ENCODE measurements at places on chromosomes 6 and 20. TPM values are rescaled to one million over a fixed set of nuclear protein-coding genes. Genes with fewer than 3 reads are reported as not detected.

- H3K27me3 ChIP-seq, result peaks cover 9% of the 10 kb centered on the region
- no peak overlapping the region for H3K4me3 ChIP-seq
- H3K27ac ChIP-seq, result no peak overlapping the region
These were observed 3.8 kb downstream of the TRIM15 start for GRCh38 chr6:30167101-30167500.

DNA sequence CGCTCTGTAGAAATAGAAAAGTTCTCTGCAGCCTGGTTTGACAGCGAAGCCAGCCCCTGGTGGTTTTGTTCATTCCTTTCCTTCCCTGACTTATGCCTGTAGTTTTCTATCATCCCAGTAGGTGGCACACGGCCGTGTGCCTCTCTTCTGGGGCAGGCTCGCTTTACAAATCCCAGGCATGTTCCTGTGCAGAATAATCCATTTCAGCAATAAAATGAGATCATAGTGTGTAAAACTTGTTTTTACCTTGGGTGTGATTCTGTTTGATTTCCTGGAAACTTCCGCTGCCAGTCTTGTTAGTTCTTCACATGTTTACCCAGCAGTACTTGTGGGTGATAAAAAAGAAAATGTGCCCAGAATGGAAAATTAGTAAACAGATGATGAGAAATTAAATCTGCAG lies 7.4 kb upstream of the INSM1 start:
- no peak overlapping the region for H3K27ac ChIP-seq
- no peak overlapping the region for H3K4me3 ChIP-seq
- peaks cover 22% of the 10 kb centered on the region for H3K4me1 ChIP-seq
- peaks cover 57% of the 10 kb centered on the region for H3K27me3 ChIP-seq
- H3K36me3 ChIP-seq, result no peaks in the 10 kb centered on the region
- DNase-seq, result peak; percentile 70

DNA sequence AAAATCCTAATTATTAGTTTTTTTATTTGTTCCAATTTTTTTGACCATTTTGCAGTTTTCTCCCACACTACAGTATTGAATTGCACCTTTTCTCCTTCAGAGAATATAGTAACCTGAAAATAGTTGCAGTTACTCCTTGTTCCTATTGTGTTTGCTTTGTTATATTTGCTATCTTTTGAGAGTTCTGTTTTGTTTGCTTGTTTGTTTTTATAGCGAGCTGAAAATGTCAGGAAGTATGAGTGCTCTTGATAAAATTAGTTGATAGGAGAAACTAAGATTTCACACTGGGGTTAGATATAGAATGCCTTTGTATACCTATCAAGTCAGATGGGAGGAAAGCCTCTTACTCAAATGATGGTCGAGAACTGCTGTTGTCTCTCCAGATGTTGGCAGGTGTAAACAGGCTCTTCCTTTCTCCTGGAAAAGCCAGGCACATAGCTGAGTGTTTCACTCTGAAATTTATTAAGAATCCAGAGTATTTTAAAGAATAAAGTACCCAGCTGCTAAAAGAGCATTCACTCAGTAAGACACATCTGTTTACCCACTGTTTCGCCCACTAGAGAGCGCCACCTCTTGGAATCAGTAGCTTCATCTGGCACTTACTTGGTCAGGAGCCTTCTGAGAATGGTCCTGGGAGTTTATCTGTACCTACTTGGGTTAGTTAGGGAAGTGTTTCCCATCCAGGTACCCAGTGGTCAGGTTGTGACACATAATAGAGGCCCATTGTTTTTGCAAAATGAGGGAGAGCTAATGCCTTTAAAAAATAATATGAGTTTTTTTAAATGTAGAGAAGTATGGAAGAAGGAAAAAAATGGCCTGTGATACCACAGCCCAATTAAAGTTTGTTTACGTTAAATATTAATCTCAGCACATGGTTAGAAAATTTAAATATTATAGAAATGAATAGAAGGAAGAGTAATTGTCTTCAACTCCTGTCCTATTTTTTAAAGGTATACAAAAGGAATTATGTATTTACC lies 11.2 kb downstream of the NT5DC1 start:
- H3K27me3 ChIP-seq, result no peaks in the 10 kb centered on the region
- H3K36me3 ChIP-seq, result peaks cover 29% of the 10 kb centered on the region
- no peak overlapping the region for H3K27ac ChIP-seq

DNA sequence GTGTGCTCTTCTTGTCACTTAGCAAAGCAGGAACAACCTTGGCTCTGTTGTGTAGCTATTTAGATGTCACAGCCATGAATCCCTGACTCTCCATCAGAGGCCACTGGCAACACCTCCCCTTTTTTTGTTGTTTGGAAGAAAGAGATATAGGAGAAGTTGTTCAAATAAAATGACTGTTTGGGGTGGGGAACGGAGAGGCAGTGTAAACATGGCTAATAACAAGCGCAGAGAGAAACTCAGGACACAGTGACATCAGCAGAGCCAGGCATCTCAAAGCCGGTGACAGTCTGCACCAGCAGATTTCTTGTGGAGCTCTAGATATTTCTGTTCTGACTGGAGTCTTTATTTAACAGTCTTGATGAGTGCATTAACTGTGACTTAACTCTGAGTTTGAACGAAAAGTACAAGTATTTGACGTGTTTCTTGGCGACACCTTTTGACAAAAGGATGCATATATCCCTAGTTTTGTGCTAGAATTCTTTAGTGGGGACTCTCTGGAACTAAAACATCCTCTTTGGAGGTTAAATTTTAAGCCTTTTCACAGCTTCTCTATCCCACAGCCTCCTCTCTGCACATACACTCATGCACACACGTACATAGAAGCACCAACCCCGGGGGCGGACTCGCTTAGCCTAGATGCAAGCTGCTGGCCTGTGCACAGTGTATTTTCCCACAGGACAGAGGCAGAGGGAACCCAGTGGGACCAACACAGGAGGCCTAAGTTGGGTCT lies 53.8 kb downstream of the ADAT2 start:
- DNase-seq, result no peak
- H3K4me3 ChIP-seq, result peak overlapping the region; percentile 24
- no peaks in the 10 kb centered on the region for H3K36me3 ChIP-seq
- H3K27ac ChIP-seq, result peak overlapping the region; percentile 100
- H3K27me3 ChIP-seq, result no peaks in the 10 kb centered on the region

- H3K4me3 ChIP-seq, result no peak overlapping the region
- H3K27me3 ChIP-seq, result no peaks in the 10 kb centered on the region
- H3K4me1 ChIP-seq, result peaks cover 13% of the 10 kb centered on the region
- H3K27ac ChIP-seq, result no peak overlapping the region
These were observed 148.8 kb downstream of the ARID1B start for GRCh38 chr6:156925718-156926607.

- H3K27ac ChIP-seq, result no peak overlapping the region
- H3K4me3 ChIP-seq, result no peak overlapping the region
- peaks cover 7% of the 10 kb centered on the region for H3K4me1 ChIP-seq
- no peaks in the 10 kb centered on the region for H3K27me3 ChIP-seq
These were observed 320.1 kb downstream of the TAF4 start for GRCh38 chr20:61745397-61746146.

GRCh38 chr6:69868252-69868804 lies 2.0 kb downstream of the COL19A1 start:
- no peaks in the 10 kb centered on the region for H3K4me1 ChIP-seq
- H3K36me3 ChIP-seq, result no peaks in the 10 kb centered on the region
- DNase-seq, result no peak
- no peak overlapping the region for H3K4me3 ChIP-seq

GRCh38 chr6:109454496-109455436 lies 806 bp downstream of the MICAL1 start:
- H3K27ac ChIP-seq, result peak overlapping the region; percentile 63
- H3K36me3 ChIP-seq, result peaks cover 7% of the 10 kb centered on the region
- no peak for DNase-seq
- no peaks in the 10 kb centered on the region for H3K27me3 ChIP-seq

DNA sequence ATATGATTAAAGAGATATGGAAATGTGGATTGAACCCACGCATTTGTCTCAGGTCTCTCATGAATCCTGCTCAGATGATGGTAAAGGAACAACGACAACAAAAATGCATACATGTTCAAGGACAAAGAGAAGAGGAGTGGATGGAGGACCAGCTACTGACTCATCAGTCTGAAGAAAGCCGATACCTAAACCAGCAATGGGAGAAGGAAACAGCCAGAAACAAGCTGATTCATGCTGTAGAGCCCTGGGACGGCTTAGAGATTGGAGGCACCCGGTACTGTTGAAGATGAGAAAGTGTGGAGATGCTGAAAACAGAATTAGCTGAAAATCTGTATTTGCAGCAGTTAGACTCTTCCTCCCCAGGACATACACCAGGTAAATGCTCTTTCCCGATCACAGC lies 14.4 kb upstream of the RIPPLY2 start:
- H3K4me1 ChIP-seq, result no peaks in the 10 kb centered on the region
- H3K36me3 ChIP-seq, result no peaks in the 10 kb centered on the region
- H3K27ac ChIP-seq, result no peak overlapping the region
- no peaks in the 10 kb centered on the region for H3K27me3 ChIP-seq
- no peak overlapping the region for H3K4me3 ChIP-seq

DNA sequence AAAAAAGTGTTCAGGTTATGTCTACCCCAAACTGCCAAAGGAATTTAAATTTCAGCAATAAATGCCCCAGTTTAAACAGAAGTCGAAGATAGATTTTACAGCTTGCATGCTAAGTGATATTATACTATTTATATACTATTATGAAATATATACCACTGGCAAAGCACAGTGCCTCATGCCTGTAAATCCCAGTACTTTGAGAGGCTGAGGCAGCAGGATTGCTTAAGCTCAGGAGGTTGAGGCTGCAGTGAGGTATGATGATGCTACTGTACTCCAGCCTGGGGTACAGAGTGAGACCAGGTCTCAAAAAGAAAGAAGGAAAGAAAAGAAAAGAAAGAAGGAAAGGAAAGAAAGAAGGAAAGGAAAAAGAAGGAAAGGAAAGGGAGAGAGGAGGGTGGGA lies 102.1 kb downstream of the MTFR2 start:
- H3K36me3 ChIP-seq, result no peaks in the 10 kb centered on the region
- H3K4me3 ChIP-seq, result no peak overlapping the region
- no peak overlapping the region for H3K27ac ChIP-seq
- H3K4me1 ChIP-seq, result no peaks in the 10 kb centered on the region
- H3K27me3 ChIP-seq, result no peaks in the 10 kb centered on the region

SPATS1 gene
- total RNA-seq, result not detected
